Activated naive CD8-positive, alpha-beta T cell treated with anti-CD3 and anti-CD28 coated beads for 36 hours (primary cell): ENCODE measurements at places on chromosomes 1 and 21. TPM values are rescaled to one million over a fixed set of nuclear protein-coding genes. Genes with fewer than 3 reads are reported as not detected.

GRCh38 chr1:168879896-168880734, 151.1 kb upstream of the DPT start:
- no peak for DNase-seq

- no peak for DNase-seq
Observed at GRCh38 chr1:156658496-156658895, 16.6 kb downstream of the BCAN start.

DNA sequence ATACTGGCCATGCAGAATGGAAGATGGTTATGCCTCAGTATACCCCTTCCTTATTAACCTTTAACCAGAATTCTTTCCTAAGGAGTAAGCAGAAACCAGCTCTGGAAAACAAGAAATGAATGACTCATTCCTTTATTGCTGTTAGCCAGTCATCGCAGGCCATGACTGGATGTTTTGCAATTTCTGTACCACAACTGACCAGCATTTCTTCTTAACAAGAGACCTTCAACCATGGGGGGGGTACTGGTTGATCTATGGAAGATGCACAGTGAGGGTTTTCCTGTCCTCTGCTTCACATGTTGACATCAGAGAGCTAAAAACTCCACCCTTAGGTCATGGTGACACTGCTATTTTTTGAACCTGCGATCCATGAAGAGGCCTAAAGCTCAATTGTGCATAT, 28.0 kb upstream of the RNF2 start:
- no peak for DNase-seq

DNA sequence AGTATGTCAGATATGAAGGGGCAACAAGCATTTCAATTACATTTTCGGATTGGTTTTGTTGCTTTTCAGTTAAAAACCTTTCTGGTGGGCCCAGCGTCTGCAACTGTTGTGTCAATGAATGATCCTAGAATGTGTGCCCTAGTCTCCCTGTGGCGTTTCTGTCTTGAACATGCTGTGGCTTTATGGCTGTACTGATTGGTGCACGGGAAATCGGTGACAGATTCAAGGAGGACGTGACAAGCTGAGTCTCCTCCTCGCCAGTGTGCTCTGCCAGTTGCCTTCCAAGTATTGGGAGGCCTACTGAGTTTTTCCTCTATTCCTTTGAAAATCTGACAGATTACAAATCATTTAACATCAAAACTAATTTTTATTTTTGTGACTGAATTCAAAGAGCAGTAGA, 127.6 kb downstream of the ZP4 start:
- no peak for DNase-seq

DNA sequence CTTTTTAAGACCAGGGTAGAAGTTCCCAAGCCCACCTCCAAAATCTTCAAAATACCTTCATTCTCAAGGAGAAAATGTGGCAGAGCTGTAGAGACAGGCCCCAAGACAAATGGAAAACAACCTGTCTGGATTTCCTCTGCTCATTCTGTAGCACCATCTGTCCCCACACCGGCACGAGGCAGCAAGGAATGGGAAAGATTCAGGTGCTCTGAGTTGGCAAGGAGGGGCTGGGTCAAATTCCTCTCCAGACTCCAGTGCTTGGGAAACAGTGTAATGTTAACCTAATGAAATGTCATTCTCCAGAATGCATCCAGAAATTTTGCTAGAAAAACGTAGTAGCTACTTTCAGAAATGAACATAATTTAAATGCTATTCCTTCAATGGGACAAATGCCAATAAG, 9.3 kb downstream of the PABPC4 start:
- no peak for DNase-seq

DNA sequence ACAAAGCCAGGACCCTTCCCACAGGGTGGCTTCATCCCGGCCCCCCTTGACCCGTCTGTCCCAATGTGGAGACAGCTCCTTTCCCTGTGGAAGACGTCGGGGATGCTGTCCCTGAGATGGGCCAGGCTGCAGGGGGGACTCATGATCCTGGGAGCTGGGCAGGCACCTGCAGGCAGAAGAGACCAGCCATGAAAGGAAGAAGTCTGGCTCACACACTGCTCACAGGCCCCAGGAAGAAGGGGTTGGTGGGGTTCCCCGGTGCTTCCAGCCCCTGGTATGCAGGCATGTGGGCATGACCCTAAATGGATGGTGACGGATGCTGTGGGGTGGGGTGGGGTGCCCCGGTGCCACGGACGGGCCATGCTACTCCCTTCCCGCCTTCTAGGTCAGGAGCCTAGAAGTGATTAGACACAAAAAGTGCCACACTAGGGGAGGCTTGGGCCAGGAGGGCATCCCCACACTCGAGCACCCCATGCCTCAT, 8.3 kb downstream of the ACTRT2 start:
- no peak for DNase-seq

DNA sequence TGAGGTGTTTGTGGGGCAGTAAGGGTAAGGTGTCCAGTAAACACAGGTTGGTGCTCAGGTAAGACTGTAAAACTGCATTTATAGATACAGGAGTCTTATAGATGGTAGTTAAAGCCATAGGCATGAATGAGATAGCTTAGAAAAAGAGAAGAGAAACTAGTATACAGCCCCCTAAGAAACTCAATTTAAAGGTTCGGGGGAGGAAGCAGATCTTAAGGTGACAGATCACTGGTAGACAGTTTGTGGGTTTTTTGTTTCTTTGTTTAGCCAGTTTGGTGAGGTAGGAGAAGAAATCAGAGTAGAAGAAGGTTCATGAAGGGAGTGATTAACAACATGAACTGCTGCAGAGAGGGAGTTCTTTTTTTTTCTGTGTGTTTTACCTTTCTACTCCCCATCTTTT, 6.1 kb upstream of the AGO3 start:
- no peak for DNase-seq

- no peak for DNase-seq
Observed at GRCh38 chr1:82901561-82901960, 1097.4 kb downstream of the TTLL7 start.

DNA sequence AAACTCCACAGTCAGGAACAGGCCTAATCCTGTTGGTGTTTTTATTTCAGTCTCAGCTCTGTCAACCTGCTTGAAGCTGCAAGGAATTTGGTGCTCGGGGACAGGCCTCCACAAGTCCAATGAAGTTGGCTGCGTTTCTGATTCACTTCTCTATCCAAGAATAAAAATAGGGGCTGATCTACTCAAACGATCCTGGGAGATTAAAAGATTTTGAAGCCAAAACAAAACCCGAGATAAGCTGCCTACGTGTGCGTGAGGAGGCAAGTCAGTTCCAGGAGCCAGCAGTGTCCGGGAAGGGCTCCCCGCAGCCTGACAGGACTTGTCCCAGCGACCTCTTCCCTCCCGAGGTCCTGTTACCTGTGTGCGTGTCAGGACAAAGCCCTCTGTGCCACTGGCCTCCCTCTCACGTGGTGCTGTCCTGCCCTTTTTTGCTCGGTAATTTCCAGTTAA, 98.0 kb downstream of the ETS2 start:
- DNase-seq: no peak

DNA sequence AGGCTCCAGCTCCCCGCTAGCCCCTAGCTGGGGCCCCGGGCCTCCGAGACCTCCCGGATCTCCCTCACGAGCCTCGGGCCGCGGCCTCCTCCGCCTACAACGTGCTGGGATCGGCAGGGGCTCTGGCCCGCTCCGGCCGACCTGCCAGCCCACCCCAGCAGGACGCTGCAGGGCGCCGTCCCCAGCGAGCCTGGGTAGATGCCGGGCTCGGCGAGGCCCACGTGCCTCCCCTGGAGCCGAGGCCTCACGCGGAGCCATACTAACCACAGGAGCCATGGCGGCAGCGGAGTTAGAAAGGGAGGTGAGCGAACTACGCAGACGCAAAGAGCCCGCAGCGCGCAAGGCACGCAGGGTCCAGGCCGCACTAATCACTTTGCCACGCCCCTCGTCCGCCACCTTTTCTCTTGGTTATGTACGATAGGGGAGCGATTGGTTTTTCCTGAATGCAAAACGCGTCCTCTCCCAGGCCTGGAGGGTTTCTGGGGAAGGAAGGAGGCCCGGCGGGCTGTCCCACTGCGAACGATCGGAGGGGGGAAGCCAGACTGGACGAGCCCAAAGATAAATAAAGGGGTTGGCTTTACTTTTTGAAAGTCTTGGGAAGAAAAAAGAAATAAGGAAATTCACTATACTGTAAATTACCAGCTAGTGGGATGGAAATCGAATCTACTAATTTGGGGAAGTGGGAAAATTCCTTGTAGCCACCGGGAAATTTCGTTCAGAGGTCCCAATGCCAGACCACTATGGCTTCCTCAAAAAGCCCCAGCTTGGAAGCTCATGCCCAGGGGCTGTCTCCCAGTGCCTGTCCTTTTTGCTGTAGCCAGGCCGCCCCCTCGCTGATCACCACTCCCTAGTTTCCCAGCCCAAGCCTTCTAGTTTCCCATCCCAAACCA, at the start of gene RPL22:
RPL22 (minus strand) TSS at position 298 of the 890 bp plus-strand sequence; CDS start at position 276, 22 bp downstream.
- DNase-seq: peak; percentile 96

DNA sequence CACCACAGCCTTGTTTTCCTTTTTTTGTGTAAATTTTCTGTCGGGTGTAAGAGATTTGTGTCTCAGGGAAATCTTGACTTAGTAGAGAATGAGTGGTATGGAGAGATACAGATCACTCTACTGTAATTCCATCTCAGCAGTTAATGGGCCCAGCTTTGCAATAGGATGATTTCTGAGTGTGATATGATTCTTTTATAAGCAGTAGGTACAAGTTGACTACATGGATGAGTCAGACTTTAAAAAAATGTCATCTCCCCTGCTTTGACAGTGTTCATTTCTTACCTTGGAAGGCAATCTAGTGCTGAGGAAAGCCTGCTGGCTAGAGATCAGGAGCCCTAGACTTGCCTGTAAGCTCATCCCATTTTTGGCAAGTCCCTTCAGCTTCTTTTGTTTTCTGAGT, 261.9 kb downstream of the RYR2 start:
- no peak for DNase-seq

DNA sequence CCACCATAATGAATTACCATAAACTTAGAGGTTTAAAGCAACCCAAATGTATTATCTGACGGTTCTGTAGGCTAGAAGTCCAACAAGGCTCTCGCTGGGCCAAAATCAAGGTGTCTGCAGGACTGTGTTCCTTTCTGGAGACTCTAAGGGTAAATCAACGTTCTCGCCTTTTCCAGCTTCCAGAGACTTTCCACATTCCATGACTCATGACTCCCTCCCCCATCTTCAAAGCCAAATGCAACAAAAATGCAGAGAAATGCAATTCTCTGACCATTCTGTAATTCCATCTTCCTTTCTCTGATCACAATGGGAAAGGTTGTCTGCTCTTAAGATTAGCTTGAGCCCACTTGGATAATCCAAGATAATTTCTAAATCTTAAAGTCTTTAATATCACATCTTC, 287.1 kb downstream of the LTN1 start:
- no peak for DNase-seq

SLC1A7 gene
- not detected for total RNA-seq

FOXD2 gene
- total RNA-seq: 0.04 TPM

DNA sequence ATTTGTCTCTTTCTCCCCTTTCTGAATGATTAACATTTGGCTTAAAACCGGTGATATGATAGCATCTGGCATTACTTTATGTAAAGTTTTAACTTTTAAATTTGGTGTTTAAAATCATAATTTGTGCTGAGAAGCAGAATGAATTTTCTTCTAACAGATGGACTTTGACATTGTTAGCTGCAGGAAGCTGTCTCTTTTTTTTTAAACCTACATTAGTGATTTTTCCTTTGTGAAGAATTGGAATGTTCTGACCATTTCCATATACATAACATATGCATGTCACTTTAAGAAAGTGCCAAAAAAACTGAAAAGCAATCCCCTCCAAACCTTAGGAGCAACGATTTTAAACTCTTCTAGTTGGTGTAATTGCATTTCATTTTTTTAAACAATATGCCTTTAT, 22.2 kb downstream of the F3 start:
- no peak for DNase-seq

- peak; percentile 11 for DNase-seq
Observed at GRCh38 chr1:209839875-209840546, 12.2 kb downstream of the UTP25 start.

DNA sequence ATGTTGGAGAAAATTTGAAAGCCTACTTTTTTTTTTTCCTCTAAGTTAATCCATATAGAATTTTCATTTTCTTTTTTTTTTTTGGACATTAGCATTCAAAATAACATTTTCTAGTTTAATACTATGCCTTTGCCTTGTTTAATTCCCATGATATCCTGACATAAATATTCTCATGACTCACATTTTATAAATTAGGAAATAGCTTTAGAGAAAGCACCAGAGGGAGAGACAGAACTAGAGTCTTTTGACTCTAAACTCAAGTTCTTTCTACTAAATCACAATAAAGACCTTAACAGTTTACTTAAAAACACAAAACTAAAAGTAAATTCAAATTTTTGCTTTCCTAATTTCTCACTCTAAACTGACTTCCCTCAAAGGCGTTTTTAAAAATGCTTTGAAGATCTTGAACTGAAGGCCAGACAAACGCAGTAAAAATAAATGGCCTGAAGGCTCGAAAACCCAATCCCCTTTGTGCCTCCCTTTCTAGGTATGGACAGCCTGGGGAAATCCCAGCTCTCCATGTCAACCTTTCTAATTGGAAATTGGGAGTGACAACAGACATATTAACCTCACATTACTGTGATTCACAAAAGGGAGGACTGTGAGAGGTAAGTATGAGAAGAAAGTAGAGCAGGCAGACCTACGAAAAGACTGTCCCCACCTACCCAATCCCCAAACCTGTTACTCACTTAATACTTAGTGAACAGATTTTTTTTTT, 104.6 kb downstream of the ENAH start:
- DNase-seq: no peak

DNA sequence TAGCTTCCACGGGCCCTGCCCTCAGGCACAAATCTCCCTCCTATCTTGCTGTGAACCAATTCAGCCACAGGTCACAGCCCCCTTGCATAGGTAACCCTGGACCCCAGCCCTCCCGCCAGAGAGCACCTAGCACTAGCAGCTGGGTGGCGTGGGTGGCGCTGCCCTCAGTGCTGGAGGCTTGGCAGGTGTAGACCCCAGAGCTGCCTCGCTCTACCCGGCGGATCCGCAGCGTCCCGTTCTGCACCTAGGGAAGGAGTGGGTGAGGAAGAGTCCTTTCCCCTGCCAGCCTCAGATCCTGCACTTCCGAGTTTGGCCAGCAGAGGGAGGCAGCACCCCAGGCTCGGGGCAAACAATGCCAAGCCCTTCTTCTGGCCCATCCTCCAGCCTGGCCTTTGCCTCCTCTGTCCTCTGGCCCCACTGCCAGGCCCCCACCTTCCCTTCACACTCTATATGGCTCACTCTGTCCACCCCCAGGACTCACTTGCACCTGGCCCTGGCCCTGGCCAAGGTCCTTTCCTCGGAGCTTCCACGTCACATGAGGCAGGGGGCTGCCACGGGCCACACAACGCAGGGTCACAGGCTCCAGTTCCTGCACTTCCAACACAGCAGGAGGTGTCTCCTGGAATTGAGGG, 9.0 kb downstream of the IGSF9 start:
- DNase-seq: peak; percentile 75

- no peak for DNase-seq
Observed at GRCh38 chr1:197304638-197305200, 36.7 kb downstream of the CRB1 start.

- DNase-seq: no peak
Observed at GRCh38 chr21:33761441-33762036, 119.2 kb downstream of the ITSN1 start.

- no peak for DNase-seq
Observed at GRCh38 chr1:151837884-151838221, 1.8 kb downstream of the C2CD4D start.

RAB3B gene
- total RNA-seq: 0.08 TPM
